AG04450 (cell line): ENCODE measurements at places on chromosomes 11 and 22.
A peak's percentile ranks its signal among the peaks of the same experiment; 100 is the strongest.

GRCh38 chr22:22733881-22734373, 89.5 kb downstream of the GGTLC2 start:
- DNase-seq = no peak

GRCh38 chr11:13102865-13103539, 93.9 kb downstream of the RASSF10 start:
- no peak for DNase-seq

GRCh38 chr11:106988151-106989077, 29.9 kb downstream of the GUCY1A2 start:
- DNase-seq = no peak

GRCh38 chr11:127816962-127817361, 770.4 kb downstream of the ETS1 start:
- no peak for DNase-seq

DNA sequence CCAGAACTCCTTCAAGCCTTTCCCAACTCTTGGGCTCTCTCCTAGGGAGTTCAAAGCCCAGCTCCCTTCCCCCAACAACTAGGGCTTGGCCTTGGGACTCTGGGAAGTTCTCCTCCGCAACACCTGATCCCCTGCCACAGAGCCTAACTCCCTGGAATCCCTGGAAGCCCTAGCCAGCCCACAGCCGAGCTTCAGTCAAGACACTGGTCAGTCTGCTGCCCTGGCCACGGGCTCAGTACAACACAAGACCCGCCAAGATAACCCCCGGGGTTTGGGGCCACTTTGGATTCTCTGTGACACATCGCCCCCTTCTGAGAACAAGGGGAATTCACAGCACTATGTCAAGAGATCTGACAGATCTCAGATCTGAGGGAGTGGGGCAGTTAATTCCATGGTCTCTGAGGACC, 58.3 kb downstream of the SLC22A12 start:
- DNase-seq = no peak

GRCh38 chr22:41862530-41863266, 29.8 kb downstream of the SREBF2 start:
- DNase-seq = no peak

- DNase-seq = no peak
These were observed 14.9 kb upstream of the MS4A4A start for GRCh38 chr11:60265373-60266214.

GRCh38 chr11:117872420-117872961, 4.0 kb downstream of the FXYD6 start:
- DNase-seq = no peak

DNA sequence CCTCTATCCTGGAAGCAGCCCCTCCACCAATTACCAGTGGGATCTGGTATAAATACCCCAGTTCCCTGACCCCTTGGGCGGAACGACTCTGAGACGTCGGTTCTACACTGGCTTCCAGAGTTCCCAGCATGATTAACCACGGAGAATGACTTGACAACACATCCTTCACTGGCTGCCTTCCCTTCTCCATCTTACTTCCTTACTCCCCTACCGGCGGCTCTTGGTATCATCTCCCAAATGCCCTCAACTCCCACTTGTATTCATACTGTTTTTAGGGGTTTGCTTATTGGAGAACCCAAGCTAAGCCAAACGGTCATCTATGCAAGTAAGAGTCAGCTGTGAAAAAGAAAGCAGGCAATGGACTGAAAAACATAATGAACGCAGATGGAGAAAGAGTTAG, 56.1 kb downstream of the APOL3 start:
- no peak for DNase-seq

GRCh38 chr11:124415356-124415923, 9.2 kb downstream of the OR8B4 start:
- peak; percentile 41 for DNase-seq

GRCh38 chr11:18383388-18384156, 10.8 kb upstream of the LDHA start:
- peak; percentile 64 for DNase-seq

- no peak for DNase-seq
These were observed 256.9 kb downstream of the SOX6 start for GRCh38 chr11:16099343-16099900.

DNA sequence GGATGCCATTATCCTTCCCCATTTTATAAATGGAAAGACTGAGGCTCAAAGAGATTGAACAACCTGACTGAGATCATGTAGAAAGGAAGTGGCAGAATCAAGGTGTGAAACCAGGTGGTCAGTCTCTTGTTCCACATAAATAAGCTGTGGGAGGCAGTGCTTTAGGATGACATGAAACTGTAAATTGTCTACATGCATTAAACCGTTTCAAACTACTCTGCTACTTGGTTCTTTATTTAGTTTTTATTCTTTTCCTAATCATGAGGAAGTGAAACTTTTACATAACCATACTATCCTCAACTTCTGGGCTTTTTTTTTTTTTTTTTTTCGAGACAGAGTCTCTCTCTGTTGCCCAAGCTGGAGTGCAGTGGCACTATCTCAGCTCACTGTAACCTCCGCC, 34.9 kb downstream of the CADM1 start:
- DNase-seq = no peak

DNA sequence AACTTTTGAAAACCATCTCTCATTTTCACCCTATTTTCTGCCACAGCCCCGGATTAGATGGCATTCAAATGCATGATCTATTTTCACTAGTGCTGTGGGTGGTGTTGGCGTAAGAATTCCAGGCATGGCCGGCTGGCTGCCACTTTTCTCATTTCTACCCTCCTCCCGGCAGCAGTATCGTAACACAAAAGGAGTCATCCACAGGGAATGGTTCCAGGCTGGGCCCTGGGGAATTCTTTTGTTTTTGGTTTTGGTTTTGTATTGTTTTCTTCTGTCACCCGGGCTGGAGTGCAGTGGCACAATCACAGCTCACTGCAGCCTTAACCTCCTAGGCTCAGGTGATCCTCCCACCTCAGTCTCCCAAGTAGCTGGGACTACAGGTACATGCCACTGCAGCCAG, 13.8 kb downstream of the JAML start:
- no peak for DNase-seq

DNA sequence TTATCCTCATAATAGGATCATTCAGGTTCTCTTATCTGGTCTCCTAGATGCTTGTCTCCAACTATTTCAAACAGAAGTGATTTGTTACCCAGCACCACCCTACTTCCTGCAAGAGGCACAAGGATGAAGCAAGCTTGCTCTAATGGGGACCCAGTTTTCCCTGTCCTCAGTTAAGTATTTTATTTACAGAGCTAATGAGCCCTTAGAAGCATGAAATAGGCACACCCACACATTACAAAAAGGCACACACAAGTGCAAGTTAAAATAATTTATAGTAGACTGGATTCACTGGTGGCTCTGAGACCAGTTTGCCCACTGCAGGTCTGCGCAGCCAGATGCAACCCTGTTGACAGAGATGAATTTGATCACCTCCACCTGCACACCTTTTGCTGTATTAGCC, 167.5 kb downstream of the KIRREL3 start:
- DNase-seq = no peak

GRCh38 chr11:14114269-14114668, 151.7 kb downstream of the SPON1 start:
- no peak for DNase-seq

DNA sequence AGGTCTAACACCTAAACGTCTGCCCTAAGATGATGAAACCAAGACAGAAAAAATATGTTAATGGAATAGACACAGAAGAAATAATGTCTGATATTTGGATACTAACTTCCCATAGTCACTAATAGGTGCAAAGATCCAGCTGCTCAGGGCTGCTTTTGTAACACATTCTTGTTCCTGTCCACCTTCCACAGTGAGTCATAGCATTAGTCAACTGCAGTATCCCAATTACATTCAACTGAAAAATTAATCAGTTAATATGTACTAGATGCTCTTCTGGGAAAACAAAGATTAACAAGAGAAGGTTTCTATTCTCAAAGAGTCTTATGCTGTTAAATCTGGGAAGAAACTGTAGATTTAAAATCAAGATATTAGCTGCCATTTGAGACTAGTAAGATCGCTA, 47.6 kb downstream of the HEPHL1 start:
- DNase-seq = no peak

- no peak for DNase-seq
These were observed 64.8 kb downstream of the MIAT start for GRCh38 chr22:26722159-26722558.

DNA sequence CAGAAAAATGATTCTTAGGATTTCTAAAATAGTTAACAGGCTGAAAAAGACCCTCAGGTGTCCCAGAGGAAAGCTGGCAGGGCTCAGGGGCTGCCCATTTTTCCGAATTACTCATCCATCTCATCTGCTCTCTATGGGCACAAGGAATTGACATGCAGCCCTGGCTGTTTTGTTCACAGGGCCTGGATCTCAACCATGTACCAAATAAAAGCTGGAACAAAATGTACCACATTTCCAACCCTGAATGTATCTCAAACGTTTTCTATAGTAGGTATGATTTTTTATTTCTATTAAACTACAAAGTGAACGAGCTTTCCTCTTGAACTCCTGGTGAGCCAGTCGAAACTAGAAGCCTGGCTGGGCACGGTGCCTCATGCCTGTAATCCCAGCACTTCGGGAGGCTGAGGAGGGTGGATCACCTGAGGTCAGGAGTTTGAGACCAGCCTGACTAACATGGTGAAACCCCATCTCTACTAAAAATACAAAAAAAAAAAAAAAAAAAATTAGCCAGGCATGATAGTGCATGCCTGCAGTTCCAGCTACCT, 43.8 kb upstream of the RASD2 start:
- no peak for DNase-seq

- DNase-seq = no peak
These were observed 507.4 kb upstream of the RAG2 start for GRCh38 chr11:37105427-37105826.
